ENCODE measurements at places on chromosomes 2 and 18. TPM values are rescaled to one million over a fixed set of nuclear protein-coding genes. Genes with fewer than 3 reads are reported as not detected.

Gene RAB27B
- total RNA-seq = under 0.01 TPM

Gene NTSR2
- total RNA-seq = not detected

Gene IL36A
- total RNA-seq = not detected

Gene SCYGR4
- not detected for total RNA-seq

Gene DHRS9
- not detected for total RNA-seq

Gene LCT
- total RNA-seq = not detected

Gene ALPI
- total RNA-seq = not detected

Gene PSME4
- total RNA-seq = 32.0 TPM

Gene FASTKD2
- 32.7 TPM for total RNA-seq

Gene TMEFF2
- not detected for total RNA-seq

Gene GPBAR1
- not detected for total RNA-seq

Gene GALNT5
- total RNA-seq = under 0.01 TPM

Gene CYP26B1
- 19.7 TPM for total RNA-seq

Gene UGT1A5
- not detected for total RNA-seq

Gene PHOSPHO2
- 2.3 TPM for total RNA-seq

Gene CROCC2
- not detected for total RNA-seq

Gene ANKMY1
- 2.8 TPM for total RNA-seq

Gene AMER3
- not detected for total RNA-seq

Gene CRYBA2
- total RNA-seq = not detected

Gene POTEE
- not detected for total RNA-seq

Gene PTPRN
- not detected for total RNA-seq

Gene MAB21L4
- total RNA-seq = not detected

Gene ZFP36L2
- total RNA-seq = 15.4 TPM

Gene RAB17
- total RNA-seq = 0.49 TPM

Gene RIT2
- not detected for total RNA-seq

Gene GDF7
- 0.10 TPM for total RNA-seq

Gene RMND5A
- 23.9 TPM for total RNA-seq

Gene LTBP1
- total RNA-seq = 27.4 TPM

Gene LBH
- 18.6 TPM for total RNA-seq

Gene POTEI
- 0.05 TPM for total RNA-seq

Gene METTL4
- total RNA-seq = 8.4 TPM

Gene TSPYL6
- total RNA-seq = not detected

Gene CGREF1
- 1.5 TPM for total RNA-seq

Gene CYS1
- total RNA-seq = not detected

Gene IL36RN
- not detected for total RNA-seq

Gene AKAIN1
- not detected for total RNA-seq

Gene MDH1B
- not detected for total RNA-seq

Gene FAM161A
- 1.5 TPM for total RNA-seq

Gene ALPG
- total RNA-seq = 0.07 TPM

Gene CDH2
- 16.9 TPM for total RNA-seq
